ENCODE measurements at places on chromosomes 6 and 20. TPM values are rescaled to one million over a fixed set of nuclear protein-coding genes. Genes with fewer than 3 reads are reported as not detected.

- DNase-seq: no peak
- no peaks in the 10 kb centered on the region for H3K4me1 ChIP-seq
- no peak overlapping the region for H3K27ac ChIP-seq
- H3K27me3 ChIP-seq: no peaks in the 10 kb centered on the region
- H3K36me3 ChIP-seq: no peaks in the 10 kb centered on the region
These were observed 50.2 kb downstream of the PLN start for GRCh38 chr6:118598324-118598723.

DNA sequence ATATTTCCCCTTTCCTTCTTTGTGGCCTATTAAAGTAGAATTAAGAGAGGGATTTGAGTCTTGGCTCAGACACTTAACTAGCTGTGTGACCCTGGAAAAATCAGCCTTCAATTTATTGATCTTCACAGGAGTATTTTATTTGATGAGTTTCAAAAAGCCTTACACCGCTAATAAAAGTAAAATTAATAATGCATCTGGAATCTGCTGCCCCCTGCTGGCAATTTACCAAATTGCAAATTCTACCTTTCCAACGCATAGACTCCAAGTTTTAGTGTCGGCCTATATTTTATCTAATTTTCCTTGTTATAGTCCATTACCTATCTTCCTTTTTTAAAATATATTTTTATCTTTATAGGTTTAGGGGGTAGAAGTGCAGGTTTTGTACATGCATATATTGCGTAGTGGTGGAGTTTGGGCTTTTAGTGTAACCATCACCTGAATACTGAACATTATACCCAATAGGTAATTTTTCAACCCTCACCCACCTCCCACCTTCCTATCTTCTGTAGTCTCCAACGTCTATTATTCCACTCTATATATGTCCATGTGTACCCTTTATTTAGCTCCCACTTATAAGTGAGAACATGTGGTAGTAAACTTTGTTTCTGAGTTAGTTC lies 46.3 kb downstream of the GOPC start:
- H3K4me3 ChIP-seq: no peak overlapping the region
- H3K36me3 ChIP-seq: no peaks in the 10 kb centered on the region
- no peak overlapping the region for H3K27ac ChIP-seq
- H3K27me3 ChIP-seq: no peaks in the 10 kb centered on the region
- DNase-seq: no peak
- H3K4me1 ChIP-seq: no peaks in the 10 kb centered on the region

GRCh38 chr6:24761193-24761835 lies 13.4 kb upstream of the GMNN start:
- H3K4me3 ChIP-seq: no peak overlapping the region
- no peak overlapping the region for H3K27ac ChIP-seq
- no peak for DNase-seq

- peaks cover 4% of the 10 kb centered on the region for H3K36me3 ChIP-seq
- no peak overlapping the region for H3K4me3 ChIP-seq
- peaks cover 39% of the 10 kb centered on the region for H3K4me1 ChIP-seq
- no peak for DNase-seq
- H3K27me3 ChIP-seq: no peaks in the 10 kb centered on the region
These were observed 83.1 kb downstream of the FKBP5 start for GRCh38 chr6:35605600-35605999.

- no peaks in the 10 kb centered on the region for H3K36me3 ChIP-seq
- H3K27me3 ChIP-seq: peaks cover 23% of the 10 kb centered on the region
- H3K4me1 ChIP-seq: no peaks in the 10 kb centered on the region
- no peak for DNase-seq
These were observed 6.4 kb upstream of the SLC12A5 start for GRCh38 chr20:46022411-46023147.

GRCh38 chr6:90865513-90865912 lies 278.6 kb upstream of the MAP3K7 start:
- H3K4me3 ChIP-seq: no peak overlapping the region
- no peak overlapping the region for H3K27ac ChIP-seq
- DNase-seq: no peak
- no peaks in the 10 kb centered on the region for H3K4me1 ChIP-seq
- H3K27me3 ChIP-seq: no peaks in the 10 kb centered on the region
- H3K36me3 ChIP-seq: no peaks in the 10 kb centered on the region

- no peaks in the 10 kb centered on the region for H3K36me3 ChIP-seq
- no peak overlapping the region for H3K27ac ChIP-seq
- no peak for DNase-seq
- no peak overlapping the region for H3K4me3 ChIP-seq
These were observed 348.6 kb upstream of the CDH4 start for GRCh38 chr20:60903325-60903971.

DNA sequence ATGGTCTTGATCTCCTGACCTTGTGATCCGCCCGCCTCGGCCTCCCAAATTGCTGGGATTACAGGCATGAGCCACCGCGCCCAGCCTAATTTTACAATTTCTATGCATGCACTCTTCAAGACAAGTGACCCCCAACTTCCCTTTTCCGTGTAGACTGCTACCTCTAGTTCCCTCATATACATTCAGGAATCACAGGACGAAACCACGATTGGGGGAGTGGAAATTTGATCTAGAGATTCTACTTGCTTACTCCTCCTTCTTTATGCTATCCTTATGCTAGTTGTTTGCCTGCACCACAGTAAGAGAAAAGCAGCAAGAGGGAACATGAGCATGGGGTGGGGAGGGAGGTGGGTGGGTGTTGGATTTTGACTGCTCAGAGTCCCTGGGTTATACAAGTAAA lies 34.9 kb downstream of the OSTM1 start:
- H3K4me1 ChIP-seq: no peaks in the 10 kb centered on the region
- H3K36me3 ChIP-seq: no peaks in the 10 kb centered on the region
- no peak overlapping the region for H3K4me3 ChIP-seq
- no peak for DNase-seq
- H3K27ac ChIP-seq: no peak overlapping the region
- no peaks in the 10 kb centered on the region for H3K27me3 ChIP-seq

- no peak overlapping the region for H3K4me3 ChIP-seq
- H3K4me1 ChIP-seq: no peaks in the 10 kb centered on the region
- no peak overlapping the region for H3K27ac ChIP-seq
These were observed 404.0 kb downstream of the SMOC2 start for GRCh38 chr6:168844821-168845609.

- H3K4me1 ChIP-seq: no peaks in the 10 kb centered on the region
- H3K27me3 ChIP-seq: no peaks in the 10 kb centered on the region
- no peak overlapping the region for H3K27ac ChIP-seq
- DNase-seq: no peak
These were observed 119.9 kb upstream of the MAFB start for GRCh38 chr20:40808936-40809335.

DNA sequence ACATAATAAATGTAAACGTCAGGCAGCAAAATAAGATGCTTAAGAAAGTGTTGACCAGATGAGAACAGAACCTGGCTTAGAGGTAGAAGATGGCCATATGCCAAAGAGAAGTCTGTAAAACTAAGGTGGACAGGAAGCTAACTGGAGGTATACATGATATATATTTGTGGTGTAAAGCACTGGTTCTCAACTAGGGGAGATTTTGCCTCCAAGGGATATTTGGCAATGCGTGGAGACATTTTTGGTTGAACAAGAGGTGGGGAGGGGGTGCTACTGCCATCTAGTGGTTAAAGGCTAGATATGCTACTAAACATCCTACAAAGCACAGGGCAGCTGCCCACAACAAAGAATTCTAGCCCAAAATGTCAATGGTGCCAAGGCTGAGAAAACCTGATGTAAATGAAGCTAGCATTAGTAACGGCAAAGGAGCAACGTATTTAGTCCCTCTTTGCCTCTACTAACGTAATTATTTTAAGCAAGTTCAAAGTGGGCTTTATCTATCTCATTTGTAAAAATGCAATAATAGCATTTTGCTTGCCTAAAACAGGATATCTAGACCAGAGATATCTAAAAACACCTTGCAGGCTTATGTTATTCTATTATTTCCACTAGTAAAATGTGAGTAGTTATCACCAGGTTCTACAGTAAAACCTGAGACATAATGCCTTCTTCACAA lies 182.6 kb downstream of the RNGTT start:
- no peaks in the 10 kb centered on the region for H3K36me3 ChIP-seq
- H3K4me1 ChIP-seq: no peaks in the 10 kb centered on the region

DNA sequence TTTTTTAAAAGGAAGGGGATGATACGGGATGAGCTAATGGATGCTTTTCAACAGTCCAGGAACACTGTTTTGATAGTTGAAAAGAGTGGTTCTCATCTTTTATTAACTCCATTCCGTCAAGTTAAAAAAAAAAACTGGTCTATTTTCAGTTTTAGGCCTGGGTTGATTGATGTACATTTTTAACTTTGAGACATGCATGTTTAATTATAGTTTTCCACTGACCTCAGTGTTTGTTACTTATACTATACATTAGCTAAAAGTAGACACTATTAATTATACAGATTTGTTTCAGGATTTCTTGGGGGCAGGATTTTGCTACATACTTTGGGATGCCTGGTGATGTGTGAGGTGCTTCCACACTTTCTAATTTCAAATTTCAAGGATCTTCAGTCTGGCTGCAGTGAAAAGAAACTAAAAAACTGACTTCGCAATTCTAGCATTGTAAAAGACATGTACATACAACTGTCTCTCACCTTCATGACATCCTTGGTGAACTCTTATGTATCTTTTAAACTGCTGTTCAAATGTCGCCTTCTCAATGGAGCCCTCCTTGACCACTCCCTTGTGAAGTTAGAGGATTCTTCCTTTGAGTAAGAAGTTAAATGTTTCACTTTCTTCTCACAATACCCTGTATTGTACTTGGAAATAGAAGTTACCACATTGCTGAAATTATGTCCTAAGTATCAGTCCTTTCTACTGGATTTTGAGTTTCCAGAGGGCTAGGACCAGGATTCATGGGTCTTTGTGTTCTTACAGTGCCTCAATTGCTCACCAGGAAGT lies 101.7 kb downstream of the TSHZ2 start:
- no peak overlapping the region for H3K27ac ChIP-seq
- H3K27me3 ChIP-seq: no peaks in the 10 kb centered on the region
- H3K4me3 ChIP-seq: no peak overlapping the region
- H3K4me1 ChIP-seq: no peaks in the 10 kb centered on the region
- H3K36me3 ChIP-seq: no peaks in the 10 kb centered on the region

DNA sequence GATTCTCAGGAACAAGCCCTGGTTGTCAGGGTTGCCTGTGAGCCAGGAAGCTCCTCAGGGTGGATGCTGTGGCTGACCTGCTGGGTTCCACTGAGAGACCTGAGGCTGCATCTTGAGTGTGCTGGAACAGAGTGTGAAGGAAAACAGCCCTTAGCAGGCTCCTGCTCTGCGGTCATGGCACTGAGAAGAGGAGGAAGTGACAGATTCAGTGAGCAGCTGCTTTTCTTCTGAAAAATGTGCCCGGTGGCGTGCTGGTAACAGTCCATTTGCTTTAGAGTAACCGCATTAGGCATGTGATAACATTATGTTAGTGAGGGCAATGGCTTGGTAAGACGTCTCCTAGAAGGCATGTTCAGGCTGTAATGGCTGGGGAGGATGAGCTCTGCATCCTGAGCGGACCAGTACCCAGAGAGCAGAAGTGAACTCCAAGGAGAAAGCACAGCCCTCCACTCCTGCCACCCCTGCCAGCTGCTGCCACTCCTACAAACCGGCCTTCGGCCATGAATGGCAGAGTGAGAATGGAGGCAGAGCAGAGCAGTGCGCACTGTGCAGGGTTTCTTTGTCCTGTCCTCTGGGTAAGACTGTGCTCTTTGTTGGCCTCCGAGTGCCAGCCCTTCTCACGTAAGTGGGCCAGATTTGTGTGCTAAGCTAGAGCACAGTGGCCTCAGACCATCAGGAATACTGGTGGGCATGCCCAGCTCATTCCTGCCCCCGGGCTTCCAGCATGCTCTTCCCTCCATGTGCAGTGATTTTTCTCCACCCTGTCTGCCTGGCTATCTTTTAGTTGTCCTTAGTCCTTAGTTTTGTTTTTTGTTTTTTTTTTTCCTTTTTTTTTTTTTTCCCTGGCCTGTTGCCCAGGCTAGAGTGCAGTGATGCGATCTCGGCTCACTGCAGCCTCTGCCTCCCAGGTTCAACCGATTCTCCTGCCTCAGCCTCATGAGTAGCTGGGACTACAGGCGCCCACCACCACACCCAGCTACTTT lies 98.1 kb upstream of the VSTM2L start:
- H3K36me3 ChIP-seq: peaks cover 41% of the 10 kb centered on the region
- no peaks in the 10 kb centered on the region for H3K4me1 ChIP-seq
- no peak overlapping the region for H3K4me3 ChIP-seq
- no peak overlapping the region for H3K27ac ChIP-seq
- DNase-seq: no peak

DNA sequence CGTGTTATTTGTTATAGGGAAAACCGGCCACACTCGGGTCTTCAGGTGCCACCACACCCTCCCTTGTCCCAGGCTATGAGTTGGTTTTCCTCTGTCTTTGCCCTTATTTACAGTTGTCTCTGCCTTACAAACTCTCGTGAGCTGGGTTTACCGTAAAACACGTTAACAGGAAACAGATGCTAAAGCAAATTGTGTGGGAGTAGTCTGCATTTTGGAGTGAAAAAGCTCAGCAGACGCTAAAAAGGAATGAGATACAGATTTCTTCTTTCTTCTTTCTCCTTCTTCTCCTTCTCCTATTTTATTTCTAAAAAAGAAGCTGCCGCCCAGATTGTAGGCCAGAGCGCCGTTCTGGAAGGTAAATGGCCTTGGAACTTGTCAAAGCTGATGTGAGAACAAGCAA lies 51.9 kb downstream of the APCDD1L start:
- no peaks in the 10 kb centered on the region for H3K36me3 ChIP-seq
- H3K4me1 ChIP-seq: peaks cover 9% of the 10 kb centered on the region
- H3K27me3 ChIP-seq: no peaks in the 10 kb centered on the region
- no peak for DNase-seq
- H3K4me3 ChIP-seq: no peak overlapping the region
- no peak overlapping the region for H3K27ac ChIP-seq

- no peaks in the 10 kb centered on the region for H3K36me3 ChIP-seq
- no peak overlapping the region for H3K27ac ChIP-seq
- no peaks in the 10 kb centered on the region for H3K27me3 ChIP-seq
- H3K4me3 ChIP-seq: no peak overlapping the region
These were observed 505.8 kb downstream of the DOK5 start for GRCh38 chr20:54981175-54981574.

- no peaks in the 10 kb centered on the region for H3K4me1 ChIP-seq
- DNase-seq: no peak
- H3K27ac ChIP-seq: peak overlapping the region; percentile 24
- no peaks in the 10 kb centered on the region for H3K27me3 ChIP-seq
These were observed 22.4 kb upstream of the SLC9A8 start for GRCh38 chr20:49790077-49790798.

Gene ALDH8A1
- 3.8 TPM for total RNA-seq

Gene FKBP1C
- not detected for total RNA-seq

Gene RALY
- 83.6 TPM for total RNA-seq

Gene DEFB124
- not detected for total RNA-seq

Gene ADGRF5
- total RNA-seq: 15.0 TPM

Gene GRM1
- not detected for total RNA-seq

Gene NFATC2
- total RNA-seq: 16.9 TPM

Gene GJA10
- not detected for total RNA-seq

Gene C6orf141
- 3.6 TPM for total RNA-seq

Gene TXLNB
- total RNA-seq: 2.5 TPM

Gene CD40
- 15.6 TPM for total RNA-seq

Gene ZSCAN23
- 1.8 TPM for total RNA-seq

Gene PRICKLE4
- total RNA-seq: 4.1 TPM

All from sigmoid colon (tissue), 7 donors.